Hippocampal formation (tissue), 2 donors: ENCODE measurements at places on chromosomes 3 and 15.

- no peak for DNase-seq
Measured at GRCh38 chr15:76191539-76192244, 119.6 kb downstream of the ETFA start.

DNA sequence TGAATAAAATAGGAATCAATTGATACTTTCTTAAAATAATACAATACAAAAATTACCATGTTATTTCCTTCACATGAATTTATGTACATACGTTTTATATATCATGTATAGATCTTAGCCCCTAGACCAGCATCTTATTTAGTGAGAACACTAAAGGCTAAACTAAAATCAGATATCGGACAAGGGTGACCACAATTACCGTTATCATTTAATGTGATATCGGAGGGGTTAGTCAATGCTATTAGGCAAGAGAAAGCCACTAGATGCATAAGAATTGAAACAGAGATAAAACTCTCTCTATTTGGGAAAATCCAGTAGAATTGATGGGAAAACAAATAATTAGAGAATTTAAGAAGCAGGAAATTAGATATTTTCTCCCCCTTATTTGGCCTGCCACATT is 46.5 kb upstream of the TIMP4 start:
- DNase-seq, result no peak

GRCh38 chr3:25338158-25338725 is 89.8 kb upstream of the RARB start:
- DNase-seq, result no peak

DNA sequence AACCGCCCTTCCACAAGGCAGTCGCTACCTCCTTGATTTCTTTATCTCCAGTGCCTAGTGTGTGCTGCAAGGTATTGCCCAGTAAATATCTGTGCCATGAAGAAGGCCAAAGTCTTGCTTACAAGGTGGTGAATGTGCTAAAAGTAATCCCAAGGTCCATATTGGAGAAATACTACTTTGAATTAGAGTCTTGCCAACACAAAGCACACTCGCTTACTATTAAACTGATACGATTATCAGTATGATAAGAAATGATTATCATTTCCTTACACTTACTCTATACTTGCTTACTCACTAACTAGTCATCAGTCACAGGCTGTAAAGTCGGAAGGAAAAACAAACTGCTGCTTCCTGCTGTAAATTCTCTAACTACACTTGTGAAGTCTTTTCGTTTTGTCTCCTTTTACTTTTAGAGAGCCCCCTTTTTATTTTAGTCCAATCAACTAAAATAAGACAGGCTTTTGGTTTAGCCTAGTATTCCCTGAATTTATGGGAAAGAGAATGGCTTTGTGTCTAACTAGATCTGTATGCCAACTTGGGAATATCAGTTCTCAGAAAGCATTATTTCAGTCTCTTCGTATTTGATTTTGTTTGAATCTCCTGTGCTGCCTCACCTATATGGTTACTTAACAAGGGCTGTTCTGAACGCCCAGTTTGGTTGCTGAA is 107.1 kb upstream of the TSC22D2 start:
- no peak for DNase-seq
